ENCODE measurements at places on chromosomes 2 and 18.

DNA sequence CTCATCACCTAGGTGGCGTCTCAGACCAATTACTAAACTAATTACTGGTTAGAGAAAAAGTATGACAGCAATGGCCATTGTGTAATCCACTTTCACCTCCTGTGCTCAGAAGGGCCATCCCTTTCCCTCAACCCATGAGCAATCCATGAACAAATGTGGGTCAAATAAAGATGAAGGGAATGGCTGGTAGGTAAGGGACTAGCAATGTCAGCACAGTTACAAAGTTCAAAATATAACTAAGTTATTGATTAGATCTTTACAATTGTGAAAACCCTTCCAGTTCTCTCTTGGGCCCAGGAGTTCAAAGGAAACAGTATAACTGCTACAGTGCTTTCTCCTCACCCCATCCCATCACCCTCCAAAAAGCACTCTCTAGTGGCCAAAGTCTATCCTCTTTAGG is 98.3 kb downstream of the DTNA start:
- no peak for DNase-seq

DNA sequence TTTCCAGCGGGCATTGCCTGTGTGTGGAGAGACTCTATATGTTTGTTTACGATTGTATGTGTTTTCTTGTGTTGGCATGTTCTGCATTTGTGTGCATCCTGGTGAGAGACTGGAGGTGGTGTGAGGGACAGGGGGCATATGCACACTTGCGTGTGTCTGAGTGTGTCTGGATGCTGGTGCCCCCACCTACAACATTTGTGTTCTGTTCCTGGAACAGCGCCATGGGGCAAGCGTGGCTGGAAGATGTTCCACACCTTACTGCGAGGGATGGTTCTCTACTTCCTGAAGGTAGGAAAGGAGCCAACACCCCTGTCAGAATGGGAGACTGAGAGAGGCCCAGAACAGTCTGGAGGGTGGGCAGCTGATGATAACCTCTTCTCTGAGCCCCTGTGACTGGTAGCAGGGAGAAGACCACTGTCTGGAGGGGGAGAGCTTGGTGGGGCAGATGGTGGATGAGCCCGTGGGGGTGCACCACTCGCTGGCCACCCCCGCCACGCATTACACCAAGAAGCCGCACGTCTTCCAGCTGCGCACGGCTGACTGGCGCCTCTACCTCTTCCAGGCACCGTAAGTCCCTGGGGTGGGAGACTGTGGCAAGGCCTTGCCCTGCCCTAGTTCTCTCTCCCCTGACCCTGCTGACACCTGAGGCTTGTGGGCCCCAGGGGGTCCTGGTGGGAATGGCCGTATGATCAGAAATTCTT is 23.7 kb downstream of the PSD4 start:
- DNase-seq: no peak

- DNase-seq: no peak
These were observed 164.8 kb downstream of the PRKCE start for GRCh38 chr2:45816272-45816671.

DNA sequence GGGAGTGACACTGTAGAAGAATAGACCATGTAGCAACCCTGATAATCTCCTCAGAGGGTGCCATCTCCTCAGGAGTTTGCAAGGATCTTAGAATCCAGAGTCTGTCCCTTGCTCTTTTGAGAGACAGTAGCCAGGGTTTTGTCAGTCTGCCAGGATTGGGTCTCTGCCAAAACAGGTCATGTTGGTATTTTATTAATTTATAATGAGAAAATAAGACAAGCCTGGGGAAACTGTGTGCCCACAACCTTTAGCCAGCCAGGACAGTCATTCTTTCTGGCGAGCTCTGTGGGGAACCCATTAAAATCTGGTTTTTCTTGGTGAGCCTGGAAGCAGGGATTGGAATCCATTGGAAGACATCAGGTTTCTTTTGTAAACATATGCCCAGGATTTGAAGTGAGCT is 78.6 kb downstream of the PTPRM start:
- no peak for DNase-seq

- no peak for DNase-seq
These were observed 16.7 kb downstream of the WIPF1 start for GRCh38 chr2:174580951-174581350.

- no peak for DNase-seq
These were observed 95.1 kb downstream of the CYRIA start for GRCh38 chr2:16570516-16570915.

DNA sequence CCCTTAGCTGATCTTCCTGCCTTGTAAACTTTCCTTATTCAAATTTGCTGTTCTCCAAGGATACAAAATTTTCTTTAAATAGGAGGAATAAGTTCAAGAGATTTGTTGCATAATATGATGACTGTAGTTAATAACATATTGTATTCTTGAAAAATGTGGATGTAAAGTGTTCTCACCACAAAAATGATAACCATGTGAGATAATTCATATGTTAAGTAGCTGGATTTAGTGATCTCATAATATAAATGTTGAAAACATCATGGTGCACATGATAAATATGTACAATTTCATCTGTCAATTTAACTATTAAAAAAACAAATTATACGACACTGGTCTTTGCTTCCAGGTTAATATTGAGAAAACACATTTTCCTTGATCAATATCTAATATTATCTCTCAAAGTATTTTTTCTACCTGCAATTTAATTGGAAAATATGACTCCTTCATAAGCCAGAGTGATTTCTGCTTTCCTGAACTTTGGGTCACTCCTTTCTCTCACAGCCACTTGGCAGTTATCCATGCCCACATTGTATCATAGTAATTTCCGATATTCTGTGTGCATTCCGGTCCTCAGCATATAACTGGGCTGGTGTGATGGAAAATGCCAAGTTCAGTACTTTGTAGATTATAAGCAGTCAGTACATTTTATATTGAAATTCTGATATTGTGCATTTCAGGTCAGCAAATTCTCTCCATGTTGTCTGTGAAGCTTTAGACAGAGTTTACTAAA is 152.6 kb downstream of the GULP1 start:
- no peak for DNase-seq
